CD4-positive, alpha-beta T cell treated with Interleukin-15 for 4 hours (primary cell): ENCODE measurements at places on chromosomes 1 and 21.

DNA sequence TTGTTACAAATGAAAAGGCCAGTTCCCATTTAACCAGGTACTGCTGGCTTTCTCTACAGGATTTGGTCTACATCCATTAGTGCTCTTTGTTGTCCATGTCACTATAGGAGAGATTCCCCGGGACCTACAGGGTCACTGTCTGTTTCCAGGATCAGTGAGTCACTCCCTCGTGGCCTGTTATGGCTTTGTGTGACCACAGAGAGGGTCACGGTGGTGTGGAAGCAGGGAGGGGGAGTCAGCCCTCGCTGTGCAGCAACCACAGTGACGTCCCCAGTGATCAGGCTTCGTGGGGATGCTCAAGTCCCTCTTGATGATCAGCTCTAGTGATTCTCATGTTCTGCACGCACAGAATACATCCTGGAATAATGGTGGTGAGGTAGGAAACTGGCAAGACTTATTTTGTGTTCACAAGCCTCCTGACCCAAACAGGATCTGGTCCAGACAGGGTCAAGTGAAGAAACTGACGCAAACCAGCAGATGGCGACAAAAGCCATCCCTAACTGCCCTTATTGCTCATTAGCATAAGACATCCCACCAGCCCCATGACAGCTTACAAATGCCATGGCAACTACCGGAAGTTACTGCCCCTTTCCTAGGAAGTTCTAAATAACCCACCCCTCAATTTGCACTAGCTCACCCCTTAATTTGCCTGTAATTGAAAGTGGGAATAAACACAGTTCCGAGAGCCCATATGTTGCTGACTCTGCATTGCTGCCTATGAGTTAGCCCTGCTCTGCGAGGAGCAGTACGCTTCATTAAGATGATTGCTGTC is 98.5 kb downstream of the DISC1 start:
- peak; percentile 2 for DNase-seq

DNA sequence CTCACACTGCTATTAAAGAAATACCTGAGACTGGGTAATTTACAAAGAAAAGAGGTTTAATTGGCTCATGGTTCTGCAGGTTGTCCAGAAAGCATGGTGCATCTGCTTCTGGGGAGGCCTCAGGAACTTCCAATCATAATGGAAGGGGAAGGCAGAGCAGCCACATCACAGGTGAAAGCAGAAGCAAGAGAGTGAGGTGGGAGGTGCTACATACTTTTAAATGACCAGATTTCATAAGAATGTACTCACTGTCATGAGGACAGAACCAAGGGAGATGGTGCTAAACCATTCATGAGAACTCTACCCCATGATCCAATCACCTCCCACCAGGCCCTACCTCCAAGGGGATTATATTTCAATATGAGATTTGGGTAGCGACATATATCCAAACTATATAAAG is 55.7 kb downstream of the MRPL39 start:
- DNase-seq, result no peak

GRCh38 chr1:89996450-89997110 is 1.7 kb downstream of the ZNF326 start:
- no peak for DNase-seq

DNA sequence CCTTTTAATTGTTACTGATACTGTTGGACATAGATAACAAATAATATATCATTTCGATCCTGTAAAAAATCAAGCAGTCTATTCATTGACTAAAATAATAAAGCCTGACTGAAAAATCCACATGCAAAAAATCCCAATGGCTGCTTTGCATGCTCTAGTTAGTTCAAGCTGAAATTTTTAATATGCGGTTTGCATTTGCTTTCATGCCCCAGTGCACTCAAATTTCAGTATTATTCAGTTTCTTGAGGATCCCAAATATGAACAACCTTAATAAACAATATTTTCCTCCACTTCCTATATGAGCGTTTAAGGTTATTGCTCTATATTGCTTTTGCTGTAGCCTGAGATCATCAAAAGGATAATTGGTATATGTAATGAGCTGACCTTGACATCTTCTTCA is 75.1 kb upstream of the DPH5 start:
- no peak for DNase-seq

DNA sequence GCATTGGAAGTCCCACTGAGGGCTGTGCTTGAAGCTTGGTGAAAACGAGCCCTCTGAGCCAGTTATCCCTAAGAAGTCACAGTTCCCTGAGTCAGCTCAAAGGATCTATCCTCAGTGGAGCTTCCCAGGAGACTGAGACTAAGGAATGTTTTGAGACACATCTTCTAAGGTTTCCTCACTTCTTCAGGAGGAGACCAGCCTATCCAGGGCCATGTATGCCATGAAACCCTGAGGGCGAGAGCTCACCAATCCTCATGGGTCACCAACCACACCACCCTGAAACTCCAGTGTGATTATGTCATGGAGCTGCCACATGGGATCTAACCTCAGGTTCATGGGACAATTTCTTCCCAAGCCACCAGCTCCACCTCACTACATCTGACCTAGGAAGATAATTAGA is 7.6 kb upstream of the TIE1 start:
- DNase-seq, result no peak

DNA sequence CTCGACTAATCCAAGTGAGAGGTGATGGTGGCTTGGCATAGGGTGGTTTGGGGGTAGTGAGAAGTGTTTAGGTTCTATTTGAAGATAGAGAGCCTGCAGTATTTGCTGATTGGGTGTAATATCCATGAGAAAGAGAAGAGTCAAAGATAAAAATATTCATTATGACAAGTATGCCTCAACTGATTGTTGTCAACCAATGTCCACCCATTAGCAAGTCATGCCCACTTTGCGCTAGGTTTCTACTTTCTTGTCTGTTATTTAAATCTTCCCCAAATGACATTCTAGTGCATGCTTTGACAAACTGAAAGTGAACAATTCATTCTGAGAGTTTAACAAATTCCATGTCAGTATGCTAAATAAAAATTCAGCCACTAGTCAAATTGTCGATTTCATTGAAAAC is 3.8 kb upstream of the XCL1 start:
- no peak for DNase-seq

GRCh38 chr1:92310185-92310597 is 11.3 kb downstream of the RPAP2 start:
- peak; percentile 43 for DNase-seq

- DNase-seq, result no peak
Observed at GRCh38 chr1:226776975-226777374, 37.9 kb upstream of the ITPKB start.

DNA sequence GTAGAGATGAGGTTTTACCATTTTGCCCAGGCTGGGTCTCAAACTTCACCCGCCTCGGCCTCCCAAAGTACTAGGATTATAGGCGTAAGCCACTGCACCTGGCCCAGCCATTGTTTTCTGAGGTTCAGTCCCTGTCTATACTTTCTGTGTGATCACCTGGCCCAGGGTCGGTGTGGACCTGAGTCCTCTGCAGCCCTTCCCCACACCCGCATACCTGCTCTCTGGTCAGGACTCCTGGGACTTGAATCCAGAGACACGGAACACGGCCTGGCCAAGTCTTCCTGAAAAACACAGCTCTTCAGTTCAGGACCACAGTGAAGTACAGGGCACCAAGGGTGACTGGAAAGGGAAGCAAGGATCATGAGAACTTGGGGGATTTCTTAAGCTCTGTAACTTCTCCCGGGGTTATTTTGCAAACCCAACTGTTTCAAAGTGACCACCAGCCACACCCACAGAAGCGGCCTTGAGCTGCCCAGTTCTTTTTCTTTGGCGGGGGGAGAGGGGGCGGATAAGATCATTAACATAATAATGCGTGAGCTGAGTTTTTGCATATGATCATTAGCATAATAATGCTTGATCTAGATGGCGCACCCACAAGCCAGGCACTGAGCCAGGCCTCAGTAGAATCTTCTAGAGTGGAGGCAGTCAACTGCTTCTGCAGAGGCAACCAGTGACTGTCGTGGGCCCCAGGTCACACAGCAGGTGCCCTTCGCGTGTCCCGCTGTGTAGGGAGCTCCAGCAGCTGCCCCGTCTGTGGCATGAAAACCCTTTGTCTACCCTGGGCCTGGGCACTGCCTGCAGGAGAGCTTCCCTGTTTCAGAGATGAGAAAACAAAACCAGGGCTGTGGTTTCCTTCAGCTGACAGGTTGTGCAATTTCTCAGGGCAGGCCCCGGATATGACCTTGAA is 1.7 kb upstream of the NADK start:
- DNase-seq, result peak; percentile 61

GRCh38 chr21:28627691-28628090 is 365.0 kb downstream of the LTN1 start:
- no peak for DNase-seq

DNA sequence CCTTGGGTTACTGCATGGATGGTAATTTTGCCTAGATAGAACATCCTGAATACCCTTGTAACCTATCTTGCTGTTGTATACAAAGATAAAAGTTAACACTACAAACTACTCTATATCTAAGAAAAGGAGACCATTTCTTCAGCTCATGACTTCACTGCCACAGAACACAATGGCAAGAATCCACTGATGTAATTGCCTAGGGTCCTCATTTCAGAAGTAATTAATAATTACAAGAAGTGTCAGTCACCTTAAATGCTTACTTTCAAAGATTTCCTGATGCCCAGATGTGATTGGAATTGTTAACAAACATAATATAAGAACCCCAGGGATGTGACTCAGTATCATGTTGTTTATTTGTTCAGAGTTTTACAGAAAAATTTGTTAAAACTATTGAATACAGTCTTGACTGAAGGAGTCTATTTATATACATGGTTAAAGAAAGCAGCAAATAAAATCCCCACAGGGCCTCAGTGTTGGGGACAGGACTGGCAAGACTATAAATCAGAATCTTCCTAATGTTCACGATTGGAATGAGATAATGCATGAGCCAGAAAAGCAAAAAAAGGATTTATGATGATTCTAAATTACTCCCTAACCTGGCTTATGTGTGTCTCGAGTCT is 83.9 kb downstream of the CRB1 start:
- no peak for DNase-seq

DNA sequence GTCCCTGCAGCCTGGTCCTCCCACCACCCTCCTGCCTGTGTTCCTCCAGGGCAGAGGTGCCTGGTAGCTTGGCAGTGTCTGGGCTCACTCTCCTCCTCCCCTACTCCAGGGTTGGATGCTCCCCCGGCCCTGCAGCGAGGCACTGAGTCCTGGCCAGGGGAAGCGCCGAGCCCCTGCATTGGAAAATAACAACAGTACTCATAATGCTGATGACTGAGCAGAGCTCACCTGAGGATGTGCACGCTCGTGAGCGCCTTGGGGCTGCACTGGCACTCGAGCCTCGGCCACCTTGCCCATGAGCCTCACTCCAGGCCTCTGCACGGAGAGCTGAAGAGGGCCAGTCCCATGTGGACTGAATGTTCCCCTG is 6.0 kb upstream of the ACTRT2 start:
- no peak for DNase-seq

- no peak for DNase-seq
Observed at GRCh38 chr1:219717536-219717935, 104.6 kb upstream of the ZC3H11B start.

- DNase-seq, result no peak
Observed at GRCh38 chr1:65113298-65113697, 34.7 kb upstream of the AK4 start.

DNA sequence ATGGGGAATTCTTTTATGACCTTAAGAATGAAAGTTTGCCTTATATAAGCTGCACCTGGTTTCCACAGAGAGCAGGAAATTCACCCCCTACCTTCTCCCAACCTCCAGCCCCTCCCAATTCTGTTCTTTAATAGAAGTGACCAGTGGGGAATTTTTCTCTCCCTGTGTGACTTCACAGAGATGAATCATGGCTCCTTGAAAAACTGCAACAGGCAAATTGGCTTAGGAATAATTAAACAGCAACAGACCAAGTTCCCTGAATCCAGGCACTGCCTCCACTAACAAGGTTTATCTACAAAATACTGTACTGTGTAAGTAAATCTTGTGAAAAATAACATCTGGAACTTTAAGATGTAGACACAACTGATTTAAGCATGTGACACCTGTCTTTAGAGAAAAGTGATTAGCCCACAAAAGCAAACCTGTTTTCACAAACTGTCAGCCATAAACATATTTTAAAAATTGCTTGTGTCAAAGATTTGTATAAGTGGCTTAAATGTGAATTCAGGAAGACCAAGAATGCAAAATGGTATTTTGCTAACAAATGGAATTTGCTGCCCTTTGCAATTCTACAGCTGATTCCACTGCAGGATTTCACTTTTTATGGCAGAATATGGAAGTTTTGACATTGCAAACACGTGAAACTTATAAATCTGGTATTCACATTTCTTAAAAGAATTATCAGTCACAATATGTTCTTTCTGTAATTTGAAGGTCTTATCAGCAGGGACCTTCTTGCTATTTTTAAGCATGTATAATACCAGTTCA is 54.0 kb downstream of the ALG14 start:
- DNase-seq, result no peak

GRCh38 chr1:223258751-223259198 is 105.2 kb downstream of the SUSD4 start:
- DNase-seq, result no peak

GRCh38 chr1:17599291-17599953 is 59.9 kb downstream of the ARHGEF10L start:
- no peak for DNase-seq

DNA sequence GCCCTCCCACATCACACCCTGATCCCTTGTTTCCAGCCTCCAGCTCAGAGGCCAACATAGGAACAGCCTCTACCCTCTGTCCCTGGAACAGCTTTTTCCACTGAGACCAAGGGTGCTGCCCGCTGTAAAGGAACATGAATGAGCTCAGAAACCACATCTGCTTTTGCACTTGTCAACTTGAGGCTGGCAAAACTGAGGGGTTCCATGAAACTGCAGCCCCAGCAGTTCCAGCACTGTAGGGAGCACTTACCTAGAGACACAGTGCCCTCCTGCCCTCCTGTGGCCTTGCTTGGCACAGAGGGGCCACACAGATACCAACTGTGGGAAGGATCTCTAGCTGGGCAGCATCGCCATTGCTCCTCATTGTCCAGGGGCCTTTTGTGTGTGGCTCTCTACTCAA is 51.7 kb downstream of the ITPKB start:
- DNase-seq, result peak; percentile 55
